ENCODE measurements at places on chromosomes 12 and 14.

DNA sequence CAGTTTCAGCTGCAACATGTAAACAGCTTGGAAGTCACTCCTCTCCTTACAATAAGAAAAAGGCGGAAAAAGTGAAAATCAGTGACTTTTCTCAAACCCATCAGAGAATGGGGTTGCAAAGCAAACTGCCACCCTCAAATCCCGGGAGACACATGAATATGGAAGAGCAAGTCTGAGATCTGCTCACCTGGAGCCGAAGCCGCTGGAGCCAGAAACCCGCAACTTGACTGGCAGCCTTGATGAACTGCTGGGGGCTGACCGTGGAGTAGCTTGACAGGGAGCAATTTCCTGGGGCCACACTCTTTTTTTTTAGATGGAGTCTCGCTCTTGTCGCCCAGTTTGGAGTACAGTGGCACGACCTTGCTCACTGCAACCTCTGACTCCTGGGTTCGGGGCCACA lies 208.2 kb downstream of the KIF26A start:
- no peak for DNase-seq

DNA sequence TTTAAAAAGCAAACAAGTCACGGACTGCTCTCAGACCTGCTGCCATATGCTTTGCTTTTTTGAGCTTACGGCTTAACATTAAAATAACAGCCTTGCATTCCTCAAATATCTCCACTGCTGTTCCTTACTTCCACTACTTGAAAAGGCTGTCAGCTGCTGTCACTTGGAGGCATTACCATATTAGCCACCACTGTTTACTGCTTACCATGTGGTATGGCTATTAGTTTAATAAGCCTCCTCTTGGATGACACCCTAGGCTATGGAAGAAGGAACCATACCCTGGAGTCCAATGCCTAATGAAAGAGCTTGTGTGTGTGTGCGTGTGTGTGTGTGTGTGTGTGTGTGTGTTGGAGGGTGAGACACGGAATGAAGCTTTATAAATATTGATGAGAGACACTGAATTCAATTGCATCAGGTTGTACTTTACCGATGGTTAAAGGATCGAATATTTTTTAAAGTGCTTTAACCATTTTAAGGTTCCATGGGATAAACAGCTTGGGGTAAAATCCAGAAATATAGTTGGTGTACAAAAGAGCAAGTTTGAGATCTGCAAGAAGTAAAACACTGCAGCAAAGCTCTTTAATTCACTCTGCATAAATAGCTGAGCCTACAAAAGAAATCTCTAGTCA lies 174.5 kb downstream of the TTC7B start:
- no peak for DNase-seq

GRCh38 chr12:42283739-42284138 lies 42.2 kb downstream of the ZCRB1 start:
- DNase-seq = no peak

DNA sequence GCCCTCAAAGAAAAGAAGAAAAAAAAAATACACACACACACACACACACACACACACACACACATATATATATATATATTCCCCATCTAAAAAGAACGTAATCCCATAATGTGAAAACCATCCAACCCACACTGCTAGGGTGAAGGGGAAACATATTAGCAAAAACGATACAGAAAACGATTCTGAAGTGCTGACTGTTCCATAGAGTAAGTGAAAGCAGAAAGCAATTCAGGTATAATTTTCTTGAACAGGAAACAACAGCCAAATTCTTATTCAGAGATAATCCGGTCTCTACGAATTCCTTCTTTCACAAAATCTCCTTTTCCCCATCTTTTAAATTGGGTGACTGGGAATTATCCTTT lies 393.5 kb downstream of the NOVA1 start:
- DNase-seq = no peak

GRCh38 chr12:32502693-32503502 lies 103.5 kb downstream of the FGD4 start:
- DNase-seq = peak; percentile 24

GRCh38 chr12:46367351-46368029 lies 5.1 kb downstream of the SLC38A2 start:
- DNase-seq = no peak

- DNase-seq = no peak
Observed at GRCh38 chr12:10736463-10736862, 13.3 kb upstream of the YBX3 start.

GRCh38 chr12:49332891-49333371 lies 4.1 kb downstream of the C1QL4 start:
- DNase-seq = no peak

DNA sequence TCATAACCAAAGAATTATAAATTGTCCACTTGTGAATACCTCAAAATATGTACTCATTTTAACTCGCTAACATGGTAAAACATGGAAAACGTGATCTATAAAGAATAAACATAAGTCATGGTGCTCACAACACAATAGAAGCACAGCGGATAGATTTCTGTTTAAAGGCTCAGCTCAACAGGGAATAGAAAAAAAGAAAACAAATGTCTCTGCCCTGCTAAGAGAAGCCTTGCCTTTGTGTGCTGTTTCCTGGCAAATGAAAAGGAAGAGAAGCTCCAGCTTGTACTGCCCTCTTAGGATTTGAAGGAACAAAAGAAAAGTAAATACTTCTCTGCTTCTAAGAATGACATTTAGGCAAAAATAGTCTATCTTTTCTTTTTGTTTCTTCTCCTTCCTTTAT lies 121.0 kb upstream of the KRR1 start:
- DNase-seq = no peak

DNA sequence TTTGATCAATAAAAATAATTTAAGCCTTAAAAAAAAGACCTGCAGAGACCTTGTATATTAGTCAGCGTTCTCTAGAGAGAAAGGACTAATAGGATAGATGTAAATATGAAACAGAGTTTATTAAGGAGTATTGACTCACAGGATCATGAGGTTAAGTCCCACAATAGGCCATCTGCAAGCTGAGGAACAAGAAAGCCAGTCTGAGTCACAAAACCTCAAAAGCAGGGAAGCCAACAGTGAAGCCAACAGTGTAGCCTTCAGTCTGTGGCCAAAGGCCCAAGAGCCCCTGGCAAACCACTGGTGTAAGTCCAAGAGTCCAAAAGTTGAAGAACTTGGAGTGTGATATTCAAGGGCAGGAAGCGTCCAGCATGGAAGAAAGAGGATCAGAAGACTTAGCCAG lies 66.3 kb downstream of the TBX5 start:
- no peak for DNase-seq

GRCh38 chr14:69909826-69910550 lies 30.8 kb downstream of the SMOC1 start:
- DNase-seq = peak; percentile 55

GRCh38 chr14:23617539-23617938 lies 18.6 kb upstream of the DHRS2 start:
- DNase-seq = no peak

DNA sequence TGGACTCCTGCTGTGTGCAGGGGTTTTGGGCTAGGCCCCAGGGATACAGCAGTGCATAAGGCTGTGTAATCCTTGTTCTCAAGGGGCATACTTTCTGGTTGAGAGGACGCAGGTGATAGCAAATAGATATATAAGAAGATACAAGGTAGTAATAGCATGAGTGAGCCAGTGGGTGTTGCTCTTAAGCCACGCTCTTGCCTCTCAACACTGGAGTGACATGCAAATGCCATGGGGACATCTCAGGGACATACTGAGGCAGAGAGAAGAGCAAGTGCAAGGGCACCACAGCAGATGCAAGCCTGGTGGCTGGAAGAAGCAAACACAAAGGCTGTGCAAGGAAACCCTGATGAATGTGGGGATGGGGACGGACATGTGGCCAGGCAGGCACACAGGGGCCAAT lies 223.3 kb downstream of the CHST11 start:
- DNase-seq = no peak

DNA sequence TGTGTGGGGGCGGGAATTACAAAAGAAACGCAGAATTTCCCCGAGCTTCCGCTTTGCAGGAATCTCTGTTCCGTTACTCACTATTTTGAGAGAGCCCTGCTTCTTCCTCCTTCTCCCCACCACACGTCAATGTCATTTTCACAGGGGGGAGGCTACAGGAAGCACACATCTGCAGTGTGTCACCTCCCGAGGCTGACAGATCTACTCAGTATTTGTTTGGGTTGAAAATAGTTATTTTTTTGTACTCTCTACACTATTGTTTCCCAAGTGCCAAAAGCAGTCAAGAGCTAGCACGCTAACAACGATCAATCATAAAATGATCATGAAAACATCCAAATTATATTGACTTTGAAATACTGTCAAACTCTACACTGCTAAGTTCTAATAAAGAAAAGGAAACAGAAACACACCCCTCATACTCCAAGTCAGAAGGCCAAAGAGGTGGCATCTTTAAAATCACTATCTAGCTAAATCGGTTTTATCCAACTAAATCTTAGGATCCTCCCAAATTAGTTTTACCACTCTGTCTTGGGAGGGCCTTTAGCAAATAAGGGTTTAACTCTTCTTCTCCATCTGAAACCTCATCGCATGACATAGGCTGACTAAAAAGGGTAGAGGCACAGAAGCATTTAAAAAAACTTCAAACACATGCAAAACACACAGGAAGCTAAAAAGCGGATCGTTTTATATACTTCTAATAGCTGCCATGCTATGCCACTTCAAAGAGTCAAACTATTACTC lies 51.8 kb downstream of the FOXN3 start:
- no peak for DNase-seq

GRCh38 chr14:88040146-88040545 lies 35.2 kb downstream of the GPR65 start:
- DNase-seq = peak; percentile 92

DNA sequence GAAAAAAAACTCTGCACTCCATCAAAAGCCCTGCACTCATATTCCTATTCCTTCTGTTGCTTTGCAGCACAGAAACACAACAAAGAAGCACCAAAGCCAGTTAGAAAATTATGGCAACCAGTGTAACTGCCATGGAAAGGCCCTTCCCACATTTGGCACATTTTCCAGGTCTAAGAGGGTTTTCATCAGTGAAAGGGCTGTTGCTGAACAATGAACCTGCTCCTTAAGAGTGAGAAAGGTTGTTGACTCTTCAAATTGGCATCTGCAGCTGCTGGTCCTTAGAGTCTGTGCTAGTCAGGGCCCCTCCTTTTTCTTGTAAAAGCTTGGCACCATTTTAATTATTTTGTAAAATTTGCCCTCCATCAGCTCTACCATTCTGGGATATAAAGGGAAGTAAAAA lies 378.7 kb upstream of the KITLG start:
- DNase-seq = no peak

DNA sequence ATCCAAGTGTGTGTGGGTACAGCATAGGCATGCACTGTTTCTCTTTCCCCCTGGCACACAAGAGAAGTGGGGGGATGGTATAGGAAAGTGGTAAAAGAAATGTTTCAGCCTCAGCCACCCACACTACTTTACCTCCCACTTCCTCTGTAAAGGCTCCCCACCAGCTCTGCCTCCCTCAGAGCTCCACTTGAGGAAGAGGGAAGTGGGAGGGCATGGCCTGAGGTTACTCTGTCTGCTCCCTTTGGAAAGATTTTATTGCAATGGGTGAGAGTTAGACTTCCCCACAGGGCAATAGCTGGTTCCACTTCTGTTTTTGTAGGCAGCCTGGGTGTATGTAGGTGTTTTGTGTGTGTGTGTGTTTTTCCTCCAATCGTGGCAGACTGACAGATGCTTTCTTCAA lies 145.3 kb downstream of the SSPN start:
- no peak for DNase-seq

Data from cerebellar cortex (tissue), 1 donor.